ENCODE measurements at places on chromosomes 11 and 22. TPM values are rescaled to one million over a fixed set of nuclear protein-coding genes. Genes with fewer than 3 reads are reported as not detected.

Gene OR2AG1
- total RNA-seq, result not detected

Gene KRTAP5-11
- not detected for total RNA-seq

Gene RIC3
- 3.6 TPM for total RNA-seq

Gene PES1
- 109 TPM for total RNA-seq

Gene DEPDC7
- total RNA-seq, result 9.1 TPM

Gene KCTD17
- total RNA-seq, result 26.7 TPM

Gene SAA2
- not detected for total RNA-seq

Gene MMP7
- total RNA-seq, result 22.8 TPM
